ENCODE measurements at places on chromosomes 1 and 21. TPM values are rescaled to one million over a fixed set of nuclear protein-coding genes. Genes with fewer than 3 reads are reported as not detected.

Gene KRTAP10-6
- not detected for total RNA-seq

Gene TMEM52
- 1.6 TPM for total RNA-seq

Gene YRDC
- total RNA-seq, result 11.6 TPM

DNA sequence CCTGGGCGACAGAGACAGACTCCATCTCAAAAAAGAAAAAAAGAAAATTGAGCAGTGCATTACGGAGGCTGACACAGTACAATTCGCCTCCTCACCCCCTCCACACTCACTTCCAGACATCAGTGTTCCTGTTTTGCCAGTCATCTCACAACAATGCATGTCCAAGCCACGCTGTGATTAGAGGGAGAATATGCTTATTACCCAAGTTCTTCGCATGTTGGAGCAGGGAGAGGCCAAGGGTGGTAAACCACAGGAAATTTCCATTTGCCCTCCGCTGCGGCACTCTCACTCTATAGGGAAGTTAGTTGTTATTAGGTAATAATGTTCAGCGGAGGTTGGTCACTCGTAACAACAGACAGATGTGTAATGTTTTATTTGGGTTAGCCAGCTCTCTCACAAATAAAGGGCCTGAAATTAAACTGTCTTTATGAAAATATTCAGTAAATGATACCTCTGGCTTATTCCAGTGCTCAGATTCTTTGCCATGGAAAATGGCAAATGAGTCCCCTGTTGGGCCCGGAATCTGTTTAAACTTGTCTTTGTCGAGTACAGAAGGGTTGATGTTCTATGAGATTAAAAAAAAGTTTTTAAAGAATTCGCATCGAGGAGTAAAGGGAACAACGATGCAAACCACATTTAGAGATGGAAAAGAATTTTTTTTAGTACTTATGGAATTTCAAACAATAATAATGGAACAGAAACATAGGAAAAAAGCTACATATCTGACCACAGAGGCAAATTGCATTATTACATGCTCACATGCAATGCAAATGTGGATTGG is 33.1 kb downstream of the KCNJ15 start:
- DNase-seq, result no peak
- H3K4me1 ChIP-seq, result no peaks in the 10 kb centered on the region

DNA sequence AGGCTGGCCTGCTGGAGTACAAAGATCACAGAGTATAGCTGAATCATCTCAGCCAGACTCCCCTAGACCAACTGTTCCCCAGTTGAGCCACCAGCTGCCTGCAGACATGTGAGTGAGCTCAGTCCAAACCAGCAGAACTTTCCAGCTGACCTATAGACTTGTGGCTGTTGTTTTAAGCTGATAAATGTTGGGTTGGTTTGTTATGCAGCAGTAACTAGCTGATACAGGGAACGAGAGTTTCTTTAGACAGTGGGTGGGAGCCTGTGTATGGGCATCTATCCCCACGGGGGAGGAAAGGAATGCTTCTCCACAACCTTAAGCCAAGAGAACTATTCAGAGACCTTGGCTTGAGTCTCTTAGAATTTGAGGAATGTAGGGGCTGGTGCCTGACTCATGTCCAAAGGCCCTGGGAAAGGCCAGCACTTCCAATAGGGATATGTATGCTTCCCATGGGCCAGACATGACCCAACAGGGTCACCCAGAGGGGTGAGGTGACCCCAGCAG is 30.1 kb downstream of the SLC1A7 start:
- no peak overlapping the region for H3K27ac ChIP-seq
- no peaks in the 10 kb centered on the region for H3K4me1 ChIP-seq
- H3K4me3 ChIP-seq, result no peak overlapping the region
- peaks cover 4% of the 10 kb centered on the region for H3K27me3 ChIP-seq
- no peak for DNase-seq
- H3K36me3 ChIP-seq, result no peaks in the 10 kb centered on the region

DNA sequence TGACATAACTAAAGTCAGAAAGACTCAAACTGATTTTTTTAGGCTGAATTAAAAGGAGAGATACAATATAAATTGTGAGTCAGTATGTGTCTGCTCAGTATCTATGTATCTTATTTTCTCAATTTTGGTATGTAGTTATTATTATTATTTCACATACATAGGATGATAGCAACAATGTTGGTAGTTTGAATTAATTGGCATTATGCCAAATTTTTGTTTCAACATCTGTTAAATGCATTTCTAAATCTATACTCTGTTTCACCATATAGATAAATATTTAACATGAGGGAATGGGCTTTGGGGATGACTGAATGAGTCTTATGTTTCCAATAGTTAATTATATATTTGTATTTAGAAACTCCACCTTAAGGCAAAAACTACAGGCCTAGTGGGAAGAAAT is 12.6 kb upstream of the HMCN1 start:
- no peak overlapping the region for H3K4me3 ChIP-seq
- H3K27ac ChIP-seq, result no peak overlapping the region
- no peaks in the 10 kb centered on the region for H3K36me3 ChIP-seq
- no peaks in the 10 kb centered on the region for H3K27me3 ChIP-seq
- H3K4me1 ChIP-seq, result no peaks in the 10 kb centered on the region
- no peak for DNase-seq

GRCh38 chr1:89523572-89524368 is 859 bp upstream of the LRRC8B start:
- H3K36me3 ChIP-seq, result no peaks in the 10 kb centered on the region
- DNase-seq, result peak; percentile 52
- peak overlapping the region; percentile 89 for H3K27ac ChIP-seq
- no peaks in the 10 kb centered on the region for H3K27me3 ChIP-seq
- no peaks in the 10 kb centered on the region for H3K4me1 ChIP-seq

DNA sequence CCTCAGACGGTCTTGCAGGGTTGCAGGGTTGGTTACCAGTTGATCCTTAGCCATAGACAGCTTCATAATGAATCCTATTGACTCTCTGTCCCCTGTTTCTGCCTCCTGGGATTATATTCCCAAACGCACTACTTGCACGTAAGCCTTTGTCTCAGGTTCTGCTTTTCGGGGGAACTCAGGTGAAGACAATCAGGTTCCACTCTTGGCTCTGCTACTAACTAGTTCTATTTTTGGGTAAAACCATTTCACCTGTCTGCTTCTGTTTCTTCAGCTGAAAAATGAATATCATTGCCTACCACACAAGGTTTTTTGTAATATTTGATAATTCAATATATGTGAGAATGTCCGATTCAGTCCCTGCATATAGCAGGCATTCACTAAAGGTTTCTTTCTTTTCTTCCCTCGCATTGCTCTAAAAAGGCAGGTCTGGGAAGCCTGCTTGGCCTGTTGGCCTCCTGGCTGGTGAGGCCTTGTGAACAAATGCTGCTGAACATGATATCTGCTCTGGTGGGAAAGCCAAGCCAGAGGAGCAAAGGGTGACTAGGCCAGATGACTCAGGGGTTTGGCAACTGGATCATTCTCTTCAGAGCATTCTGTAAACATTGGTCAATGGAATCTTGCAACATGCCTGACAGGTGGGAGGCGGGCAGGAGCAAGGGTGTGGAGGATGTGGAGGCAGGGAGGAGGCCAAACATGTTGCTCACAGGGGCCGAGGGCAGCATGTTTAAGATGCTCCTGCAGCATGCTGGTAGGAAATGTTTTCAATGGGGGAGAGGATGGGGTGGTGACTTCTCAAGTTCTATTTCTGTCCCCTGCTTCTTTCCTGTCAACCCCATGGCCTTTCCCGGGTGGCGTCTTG is 23.8 kb downstream of the IER5 start:
- no peaks in the 10 kb centered on the region for H3K27me3 ChIP-seq
- H3K27ac ChIP-seq, result peak overlapping the region; percentile 69
- DNase-seq, result peak; percentile 76

GRCh38 chr1:10104834-10105233 is 72.1 kb downstream of the UBE4B start:
- DNase-seq, result no peak
- no peaks in the 10 kb centered on the region for H3K36me3 ChIP-seq
- no peaks in the 10 kb centered on the region for H3K27me3 ChIP-seq
- no peak overlapping the region for H3K4me3 ChIP-seq
- no peaks in the 10 kb centered on the region for H3K4me1 ChIP-seq
- H3K27ac ChIP-seq, result no peak overlapping the region

- H3K27ac ChIP-seq, result no peak overlapping the region
- H3K36me3 ChIP-seq, result no peaks in the 10 kb centered on the region
- no peak for DNase-seq
- H3K4me3 ChIP-seq, result no peak overlapping the region
These were observed 34.4 kb upstream of the LRP8 start for GRCh38 chr1:53362270-53362669.

- DNase-seq, result no peak
- H3K27me3 ChIP-seq, result peaks cover 5% of the 10 kb centered on the region
- no peak within 1 kb of the TSS for H3K27ac ChIP-seq
- no peaks in the 10 kb centered on the region for H3K36me3 ChIP-seq
- H3K4me1 ChIP-seq, result no peaks in the 10 kb centered on the region
These were observed at the start of gene MIXL1 for GRCh38 chr1:226223157-226223785. Gene MIXL1 (plus strand): TSS chr1:226223664. CDS start chr1:226223682, 18 bp downstream.

DNA sequence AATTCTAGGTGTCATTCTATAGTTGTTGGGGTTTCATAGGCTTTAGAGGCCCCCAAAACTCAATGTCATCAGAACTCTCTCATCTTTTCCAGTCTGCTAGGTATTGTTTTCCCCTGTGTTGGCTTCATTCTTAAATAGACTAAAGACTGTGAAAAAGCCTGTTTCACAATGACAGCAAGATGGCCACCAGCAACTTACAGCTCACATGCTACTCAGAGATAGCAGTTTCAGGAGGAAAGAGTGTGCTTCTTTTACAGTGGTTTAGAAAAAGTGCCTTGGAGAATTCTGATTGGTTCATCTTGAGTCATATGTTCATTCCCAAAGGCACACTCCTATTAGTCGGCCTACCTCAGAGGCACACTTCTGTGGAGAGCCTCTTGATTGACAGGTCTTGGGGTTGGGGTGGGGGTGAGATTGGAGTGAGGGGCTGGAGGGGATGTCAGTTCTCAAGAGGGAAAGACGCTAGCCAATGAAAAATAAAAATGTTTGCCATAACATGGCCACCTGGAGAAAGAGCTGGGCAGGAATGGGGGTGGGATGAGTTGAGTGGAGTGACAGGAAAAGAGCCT is 8.5 kb downstream of the IL23R start:
- H3K4me1 ChIP-seq, result no peaks in the 10 kb centered on the region
- no peak overlapping the region for H3K27ac ChIP-seq
- DNase-seq, result no peak
- no peaks in the 10 kb centered on the region for H3K27me3 ChIP-seq

DNA sequence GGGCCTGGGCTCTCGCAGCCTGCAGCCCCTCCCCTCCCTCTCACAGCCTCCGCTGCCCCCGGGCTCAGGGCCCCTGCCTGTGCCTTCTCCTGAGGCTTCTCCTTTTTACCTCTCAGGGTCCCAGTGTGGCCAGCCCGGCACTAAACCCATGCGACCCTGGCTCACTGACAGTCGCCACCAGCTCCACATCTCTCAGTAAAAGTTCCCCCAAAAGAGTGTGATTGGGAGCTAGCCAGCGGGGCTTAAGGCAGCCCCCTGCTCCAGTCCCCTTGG is 26.6 kb downstream of the PDE9A start:
- no peak overlapping the region for H3K4me3 ChIP-seq
- no peak for DNase-seq
- no peak overlapping the region for H3K27ac ChIP-seq
- no peaks in the 10 kb centered on the region for H3K36me3 ChIP-seq
- no peaks in the 10 kb centered on the region for H3K4me1 ChIP-seq
- no peaks in the 10 kb centered on the region for H3K27me3 ChIP-seq

DNA sequence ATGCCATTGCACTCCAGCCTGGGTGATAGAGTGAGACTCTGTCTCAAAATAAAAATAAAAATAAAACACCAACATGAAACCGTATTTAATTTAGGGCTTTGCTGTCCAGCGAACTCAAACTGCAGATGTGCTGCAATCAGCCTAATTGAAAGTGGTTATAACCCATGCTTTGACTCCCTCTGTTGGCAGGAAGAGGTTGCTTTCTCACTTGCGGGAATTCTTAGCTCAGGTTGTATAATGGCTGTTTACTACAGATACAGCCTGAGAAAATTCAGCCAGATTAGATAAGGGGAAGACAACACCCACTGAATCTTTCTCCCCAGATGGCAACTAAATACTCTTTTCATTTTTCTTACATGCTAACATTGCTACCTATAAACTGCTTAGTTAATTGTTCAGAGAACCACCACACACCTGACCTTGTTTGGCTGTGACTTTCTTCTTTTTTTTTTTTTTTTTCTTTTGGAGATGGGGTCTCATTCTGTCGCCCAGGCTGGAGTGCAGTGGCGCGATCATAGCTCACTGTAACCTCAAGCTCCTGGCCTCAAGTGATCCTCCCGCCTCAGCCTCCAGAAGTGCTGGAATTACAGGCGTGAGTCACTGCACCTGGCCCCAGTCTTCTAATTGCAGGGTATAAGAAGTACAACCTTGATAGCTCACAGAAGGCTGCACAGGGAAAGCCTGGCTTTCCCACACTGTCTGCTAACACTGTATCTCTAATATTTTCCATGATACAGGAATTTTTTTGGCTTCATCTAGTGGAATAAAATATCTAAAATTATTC is 34.6 kb downstream of the DNTTIP2 start:
- H3K27me3 ChIP-seq, result no peaks in the 10 kb centered on the region
- DNase-seq, result peak; percentile 50
- H3K4me3 ChIP-seq, result no peak overlapping the region
- peaks cover 2% of the 10 kb centered on the region for H3K4me1 ChIP-seq
- no peak overlapping the region for H3K27ac ChIP-seq

DNA sequence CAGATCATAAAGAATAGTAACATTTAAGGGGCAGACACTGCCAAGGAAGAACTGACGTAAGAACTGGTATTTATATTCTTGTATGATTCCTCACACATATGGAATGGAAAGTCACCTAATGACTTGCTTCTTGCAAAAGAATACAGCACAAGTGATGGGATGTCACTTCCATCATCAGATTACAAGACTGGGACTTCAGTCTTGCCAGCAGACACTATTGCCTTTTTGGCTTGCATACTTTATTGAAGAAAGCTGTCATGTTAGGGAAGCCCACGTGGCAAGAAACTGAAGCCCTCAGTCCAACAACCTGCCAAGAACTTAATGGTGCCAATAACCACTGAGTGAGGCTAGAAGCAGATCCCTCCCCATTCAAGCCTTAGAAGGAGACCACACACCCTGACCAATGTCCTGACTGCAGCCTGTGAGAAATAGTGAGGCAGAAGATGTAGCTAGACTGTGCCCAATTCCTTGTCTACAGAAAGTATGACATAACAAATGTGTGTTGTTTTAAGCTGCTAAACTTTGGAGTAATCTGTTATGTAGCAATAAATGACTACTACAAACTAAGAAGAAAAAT is 12.0 kb downstream of the EGLN1 start:
- no peak overlapping the region for H3K4me3 ChIP-seq
- no peaks in the 10 kb centered on the region for H3K36me3 ChIP-seq
- H3K27me3 ChIP-seq, result no peaks in the 10 kb centered on the region
- no peak for DNase-seq
- peaks cover 5% of the 10 kb centered on the region for H3K4me1 ChIP-seq

- no peak for DNase-seq
- no peak overlapping the region for H3K27ac ChIP-seq
- no peaks in the 10 kb centered on the region for H3K4me1 ChIP-seq
- no peaks in the 10 kb centered on the region for H3K36me3 ChIP-seq
These were observed 42.8 kb upstream of the CASZ1 start for GRCh38 chr1:10839188-10839770.

- no peaks in the 10 kb centered on the region for H3K36me3 ChIP-seq
- DNase-seq, result no peak
- no peaks in the 10 kb centered on the region for H3K4me1 ChIP-seq
- H3K27ac ChIP-seq, result no peak overlapping the region
- no peaks in the 10 kb centered on the region for H3K27me3 ChIP-seq
These were observed 47.4 kb downstream of the PLA2G4A start for GRCh38 chr1:186875896-186876835.

- H3K4me3 ChIP-seq, result no peak overlapping the region
- H3K36me3 ChIP-seq, result no peaks in the 10 kb centered on the region
- no peaks in the 10 kb centered on the region for H3K4me1 ChIP-seq
These were observed 34.0 kb upstream of the CRNN start for GRCh38 chr1:152448095-152448494.
